ENCODE measurements at places on chromosomes 16 and 17. TPM values are rescaled to one million over a fixed set of nuclear protein-coding genes. Genes with fewer than 3 reads are reported as not detected.

Gene PIPOX
- total RNA-seq = 2.1 TPM

Gene MYH2
- total RNA-seq = not detected

Gene KIF22
- total RNA-seq = 152 TPM

Gene OR4D2
- not detected for total RNA-seq

Gene IL17C
- total RNA-seq = not detected

Gene ZNF597
- 3.7 TPM for total RNA-seq

Gene ZNF276
- 28.1 TPM for total RNA-seq

Gene COPZ2
- 2.0 TPM for total RNA-seq

Gene KIF18B
- total RNA-seq = 63.6 TPM

Gene GUCY2D
- total RNA-seq = 1.7 TPM

Gene CRHR1
- not detected for total RNA-seq

Gene IGF2BP1
- total RNA-seq = 601 TPM

Gene TEKT1
- not detected for total RNA-seq

Gene CCL1
- total RNA-seq = not detected

Gene SLC22A31
- 6.7 TPM for total RNA-seq

Gene USP43
- 6.5 TPM for total RNA-seq

Gene KRTAP4-1
- total RNA-seq = 0.49 TPM

Gene PYCARD
- 0.84 TPM for total RNA-seq

Gene ATAD5
- total RNA-seq = 21.8 TPM

Gene ZP2
- not detected for total RNA-seq

Gene RNF222
- total RNA-seq = not detected

Gene KRT31
- not detected for total RNA-seq

Gene FAM234A
- total RNA-seq = 71.7 TPM

Gene SYNGR3
- total RNA-seq = 3.3 TPM

Gene C16orf96
- total RNA-seq = 0.19 TPM

Gene CACNA1H
- 6.5 TPM for total RNA-seq

All from Caco-2 (cell line).